ENCODE measurements at places on chromosomes 6 and 20.

DNA sequence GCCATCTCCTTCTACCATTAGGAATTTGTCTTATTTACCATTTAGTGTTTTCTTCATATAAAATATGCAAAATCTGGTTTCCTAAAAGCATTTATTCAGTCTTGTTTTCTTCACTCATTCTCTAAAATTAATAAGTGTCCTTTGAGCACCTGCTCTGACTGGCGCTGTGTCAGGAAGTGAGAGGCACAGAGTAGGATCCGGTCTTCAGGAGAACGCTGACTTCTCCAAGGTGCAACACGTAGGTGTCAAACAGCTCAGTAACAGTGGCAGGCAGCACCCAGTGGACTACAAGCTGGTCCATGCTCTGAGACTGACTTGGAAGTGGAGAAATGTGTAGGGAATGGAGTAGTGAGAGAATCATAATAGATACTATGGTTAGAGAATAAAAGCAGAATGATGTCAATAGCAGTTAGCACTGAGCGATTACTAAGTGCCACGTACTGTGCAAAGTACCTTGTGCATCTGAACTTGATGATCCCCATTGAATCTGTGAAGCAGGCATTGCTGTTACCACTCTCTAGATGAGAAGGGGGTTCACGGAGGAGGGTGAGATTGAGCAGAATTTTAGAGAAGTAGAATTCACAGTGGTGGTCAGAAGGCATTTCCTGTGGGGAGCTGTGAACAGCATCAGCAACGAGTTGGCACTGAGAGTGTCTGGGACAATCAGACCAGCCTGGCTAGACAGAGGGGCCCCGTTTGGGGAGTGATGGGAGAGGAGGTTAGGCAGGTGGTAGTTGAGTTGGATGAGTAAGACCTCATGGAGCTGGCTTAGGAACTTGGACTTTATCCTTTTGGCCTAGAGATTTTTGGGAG is 569.8 kb downstream of the QKI start:
- no peak for DNase-seq

DNA sequence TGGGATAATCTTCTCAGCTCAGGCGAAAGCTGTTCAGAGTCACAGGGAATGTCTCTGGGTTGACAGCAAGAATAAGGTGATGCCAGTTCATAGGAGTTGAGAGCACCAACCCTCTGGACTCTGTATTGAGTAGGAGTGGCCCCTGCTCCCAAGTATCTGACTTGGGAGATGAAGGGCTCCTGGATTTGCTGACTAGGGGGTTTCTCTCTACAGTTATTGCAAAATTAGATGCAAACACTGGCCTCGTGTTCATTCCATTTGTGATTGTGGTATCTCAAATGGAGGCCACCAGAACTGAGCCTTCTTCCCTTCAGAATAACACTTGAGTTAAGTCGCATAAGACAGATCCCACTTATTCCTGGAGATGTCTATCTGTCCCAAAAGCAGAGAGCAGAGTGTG is 135.7 kb downstream of the PDE7B start:
- DNase-seq, result no peak

GRCh38 chr20:40010483-40010882 is 678.6 kb downstream of the MAFB start:
- DNase-seq, result no peak

DNA sequence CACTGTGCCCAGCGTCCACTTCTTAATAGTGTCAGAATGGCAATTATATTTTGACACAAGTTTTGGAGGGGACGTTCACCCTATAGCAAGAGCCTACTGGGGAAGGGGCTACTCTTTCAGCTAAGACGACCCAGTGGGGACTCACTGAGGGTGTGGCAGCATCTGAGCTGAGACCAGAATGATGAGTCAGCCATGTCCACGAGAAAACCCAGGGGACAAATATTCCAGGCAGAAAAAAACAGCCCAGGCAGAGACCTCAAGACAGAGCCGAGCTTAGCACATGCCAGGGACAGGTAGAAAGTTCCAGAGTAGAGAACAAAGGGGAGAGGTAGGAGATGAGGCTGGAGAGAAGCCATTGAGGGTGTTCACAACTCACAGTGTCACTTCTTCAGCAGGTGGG is 11.2 kb downstream of the CNBD2 start:
- no peak for DNase-seq

GRCh38 chr6:132714160-132714559 is 305 bp upstream of the VNN1 start:
- no peak for DNase-seq

- no peak for DNase-seq
Observed at GRCh38 chr6:31251261-31251660, 20.6 kb downstream of the HLA-C start.
